ENCODE measurements at places on chromosomes 11 and 22.

GRCh38 chr11:67002297-67002913 is 20.5 kb upstream of the SYT12 start:
- DNase-seq = no peak

DNA sequence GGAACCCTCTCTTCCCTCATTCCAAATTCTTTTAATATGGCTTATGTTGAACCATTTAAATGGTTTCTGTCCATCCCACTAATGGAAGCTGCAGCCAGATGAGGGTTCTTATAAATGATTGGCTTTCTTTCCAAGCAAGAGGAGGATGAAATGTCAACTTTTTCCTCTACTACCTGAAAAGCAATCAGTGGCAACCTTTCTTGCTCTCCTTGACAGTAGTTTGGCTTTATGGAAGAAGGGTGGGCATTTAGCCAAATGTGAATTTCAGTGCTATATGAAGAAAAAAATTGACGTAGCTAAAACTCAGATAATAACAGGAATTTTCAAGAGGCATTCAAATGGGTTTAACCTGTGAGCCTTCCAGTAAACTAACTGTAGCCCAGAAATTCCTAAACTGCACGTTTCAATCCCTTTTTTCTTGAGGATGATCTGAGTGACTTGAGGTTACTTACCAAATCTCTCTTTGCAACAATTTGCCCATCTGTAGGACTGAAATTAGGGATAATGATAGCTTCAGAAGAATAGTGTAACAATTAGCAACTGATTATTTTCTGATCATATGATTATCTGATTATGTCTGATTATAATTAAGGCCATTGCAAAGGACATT is 90.9 kb downstream of the EXT2 start:
- DNase-seq = no peak

GRCh38 chr11:86500500-86501140 is 125.9 kb downstream of the CCDC81 start:
- no peak for DNase-seq

- no peak for DNase-seq
Measured at GRCh38 chr22:17566776-17567175, 3.5 kb downstream of the SLC25A18 start.

DNA sequence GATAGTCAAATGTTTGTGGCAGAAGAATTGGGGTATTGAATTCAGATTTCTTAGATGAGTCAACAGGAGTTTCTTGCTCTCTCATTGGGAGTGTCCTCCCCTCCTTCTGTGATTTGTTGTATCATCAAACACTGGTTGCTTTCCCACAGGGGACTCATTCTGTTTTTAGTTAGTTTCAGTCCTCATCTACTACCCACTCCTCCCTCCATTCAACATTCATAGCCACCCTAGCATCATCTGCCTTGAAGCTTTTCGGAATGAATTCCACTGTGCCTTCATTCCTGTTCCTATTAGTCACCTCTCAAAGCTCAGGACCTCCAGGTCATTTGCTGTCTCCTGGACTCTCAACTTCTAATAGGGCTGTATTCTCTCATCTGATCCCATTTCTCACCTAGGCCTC is 31.5 kb upstream of the RAB38 start:
- no peak for DNase-seq

DNA sequence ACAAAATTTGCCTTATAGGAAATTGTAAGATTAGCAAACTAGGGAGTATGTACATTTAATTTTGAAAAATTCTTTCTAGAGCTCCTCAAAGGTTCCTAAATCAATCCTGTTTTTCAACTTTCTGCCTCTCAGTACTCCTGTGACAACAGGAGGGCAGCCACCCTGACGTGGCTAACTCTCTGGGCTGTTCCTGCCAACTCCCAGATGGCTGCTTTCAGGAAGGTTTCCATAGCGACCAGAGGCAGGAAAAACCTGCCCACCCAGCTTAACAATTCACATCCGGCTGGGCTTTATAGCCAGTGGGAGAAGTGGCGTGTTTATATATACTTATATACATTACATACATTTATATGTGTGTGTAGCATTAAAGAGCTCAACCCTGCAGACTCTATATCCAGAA is 26.5 kb downstream of the SGSM3 start:
- DNase-seq = no peak

GRCh38 chr11:21635394-21636145 is 557.3 kb upstream of the ANO5 start:
- DNase-seq = no peak

GRCh38 chr11:111957663-111958444 is 20.7 kb downstream of the DIXDC1 start:
- no peak for DNase-seq

- DNase-seq = no peak
Measured at GRCh38 chr22:48365386-48365785, 1462.3 kb downstream of the BRD1 start.

Data from T-helper 1 cell (primary cell).